ENCODE measurements at places on chromosomes 13 and 19. TPM values are rescaled to one million over a fixed set of nuclear protein-coding genes. Genes with fewer than 3 reads are reported as not detected.

- no peak for DNase-seq
Measured at GRCh38 chr19:14189415-14189814, 16.6 kb downstream of the ADGRL1 start.

GRCh38 chr19:44747739-44748425 lies 626 bp upstream of the BCL3 start:
- peak; percentile 80 for DNase-seq

- DNase-seq = no peak
Measured at GRCh38 chr13:74129500-74130191, 4.6 kb downstream of the KLF12 start.

- no peak for DNase-seq
Measured at GRCh38 chr13:113918580-113918979, 54.7 kb upstream of the GAS6 start.

DACT3 gene
- 0.15 TPM for total RNA-seq

LSM7 gene
- total RNA-seq = 127 TPM

Data from endodermal cell (in vitro differentiated cells).